M059J (cell line): ENCODE measurements at places on chromosomes 2 and 18. TPM values are rescaled to one million over a fixed set of nuclear protein-coding genes. Genes with fewer than 3 reads are reported as not detected.

The PSMD14 gene
- total RNA-seq = 164 and 166 TPM in 2 replicates

The ALPG gene
- total RNA-seq = not detected in 2 replicates

The SULT1C4 gene
- not detected in 2 replicates for total RNA-seq

The NEU4 gene
- total RNA-seq = not detected in 2 replicates

The FAM110C gene
- total RNA-seq = 0.15 TPM in 1 of 2 replicates, not detected in the other

The CIB4 gene
- total RNA-seq = not detected in 2 replicates

The TRIB2 gene
- total RNA-seq = 22.3 and 25.2 TPM in 2 replicates

The ZSWIM2 gene
- total RNA-seq = not detected in 2 replicates

The ZNF892 gene
- total RNA-seq = 1.6 and 2.7 TPM in 2 replicates

The CCDC74B gene
- 4.2 and 5.8 TPM in 2 replicates for total RNA-seq

The SALL3 gene
- total RNA-seq = not detected in 2 replicates

The SLC23A3 gene
- 0.02 TPM in 1 of 2 replicates, not detected in the other for total RNA-seq

The KRTCAP3 gene
- total RNA-seq = not detected in 2 replicates

The HMSD gene
- total RNA-seq = 0.84 and 1.6 TPM in 2 replicates

The RAX gene
- total RNA-seq = not detected in 2 replicates

The TSN gene
- 50.5 and 62.8 TPM in 2 replicates for total RNA-seq

The PLCD4 gene
- 0.34 and 0.39 TPM in 2 replicates for total RNA-seq

The ALKAL2 gene
- total RNA-seq = not detected in 2 replicates

The UGT1A4 gene
- total RNA-seq = not detected in 2 replicates

The PDK1 gene
- total RNA-seq = 16.0 and 32.3 TPM in 2 replicates

The HOXD10 gene
- total RNA-seq = 9.3 and 15.0 TPM in 2 replicates

The IAH1 gene
- 46.9 and 62.4 TPM in 2 replicates for total RNA-seq

The CRYBA2 gene
- 0.17 TPM in 1 of 2 replicates, not detected in the other for total RNA-seq

The KLHL14 gene
- total RNA-seq = not detected in 2 replicates

The C2orf66 gene
- total RNA-seq = not detected in 2 replicates

The TUBB8B gene
- not detected in 2 replicates for total RNA-seq

The RAD51AP2 gene
- not detected in 2 replicates for total RNA-seq

The GPR35 gene
- total RNA-seq = 0.17 TPM in 1 of 2 replicates, not detected in the other

The CAMKMT gene
- 3.4 and 6.2 TPM in 2 replicates for total RNA-seq

The TBR1 gene
- not detected in 2 replicates for total RNA-seq

The CYTIP gene
- total RNA-seq = 1.5 and 2.8 TPM in 2 replicates

The CDH2 gene
- total RNA-seq = 70.9 and 104 TPM in 2 replicates

The DUSP2 gene
- 75.8 and 103 TPM in 2 replicates for total RNA-seq

The NPHP1 gene
- 6.5 and 8.9 TPM in 2 replicates for total RNA-seq

The NGEF gene
- 3.5 and 7.8 TPM in 2 replicates for total RNA-seq

The NEU2 gene
- total RNA-seq = not detected in 2 replicates

The MGAT4A gene
- not detected in 2 replicates for total RNA-seq

The SOX11 gene
- not detected in 2 replicates for total RNA-seq

The DAPL1 gene
- 2.2 TPM in 1 of 2 replicates, not detected in the other for total RNA-seq
